ENCODE measurements at places on chromosomes 5 and 9.

GRCh38 chr9:132978451-132979131 is at the start of gene GFI1B:
Gene GFI1B, plus strand, starts transcription at chr9:132978694. Its CDS starts 7,985 bp downstream, at chr9:132986679.
- no peak for DNase-seq

GRCh38 chr9:104319685-104320084 is 184.4 kb upstream of the OR13F1 start:
- DNase-seq: no peak

GRCh38 chr9:14344053-14344524 is 30.1 kb upstream of the NFIB start:
- no peak for DNase-seq

- DNase-seq: no peak
Observed at GRCh38 chr5:95627971-95628810, 8.3 kb downstream of the GPR150 start.

DNA sequence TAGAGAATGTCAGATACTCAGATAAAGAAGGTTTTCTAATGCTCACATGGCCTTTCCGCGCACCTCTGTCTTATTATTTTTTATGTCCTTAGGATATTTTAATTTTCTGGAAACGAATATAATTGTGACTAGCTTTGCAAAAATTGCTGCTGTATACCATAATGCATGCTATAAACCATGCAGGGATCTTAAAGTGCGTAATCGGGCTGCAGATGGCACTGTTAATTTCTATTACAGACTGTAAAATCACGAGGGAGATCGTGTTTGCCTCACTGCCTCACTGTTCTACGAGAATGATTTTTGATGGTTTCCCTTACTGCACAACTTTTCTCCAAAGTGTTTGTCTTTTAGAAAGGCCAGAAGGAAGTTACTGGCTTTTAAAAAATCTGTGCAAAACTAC is 356.1 kb downstream of the TUSC1 start:
- no peak for DNase-seq

GRCh38 chr5:12691330-12691729 is 787.1 kb upstream of the CTNND2 start:
- DNase-seq: no peak

DNA sequence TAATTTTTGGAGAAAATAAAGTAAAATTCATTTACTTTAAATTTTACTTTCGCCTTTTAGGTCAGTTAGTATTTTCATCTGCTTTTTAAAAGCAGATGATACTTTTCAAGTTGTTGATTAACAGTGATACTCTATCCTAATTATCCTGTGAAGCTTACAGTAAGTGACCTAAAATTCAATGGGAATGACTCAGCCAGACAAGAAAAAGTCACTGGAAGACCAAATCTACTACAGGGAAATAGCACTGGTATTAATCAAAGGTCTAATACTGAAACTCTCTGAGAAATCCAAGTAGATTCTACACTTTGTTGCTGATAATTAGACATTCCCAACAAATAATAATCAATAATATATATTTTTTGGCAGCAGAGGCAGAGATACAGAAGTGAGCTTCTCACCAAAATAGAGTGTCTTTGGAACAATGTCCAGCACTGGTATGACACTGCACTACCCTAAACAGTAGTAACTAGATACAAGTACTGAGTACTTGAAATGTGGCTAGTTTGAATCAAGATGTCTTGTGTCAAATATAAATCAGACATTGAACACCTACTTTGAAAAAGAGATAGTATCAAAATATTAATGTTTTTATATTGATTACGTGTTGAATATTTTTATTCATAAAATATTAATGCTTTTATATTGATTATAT is 22.8 kb upstream of the ELL2 start:
- no peak for DNase-seq

DNA sequence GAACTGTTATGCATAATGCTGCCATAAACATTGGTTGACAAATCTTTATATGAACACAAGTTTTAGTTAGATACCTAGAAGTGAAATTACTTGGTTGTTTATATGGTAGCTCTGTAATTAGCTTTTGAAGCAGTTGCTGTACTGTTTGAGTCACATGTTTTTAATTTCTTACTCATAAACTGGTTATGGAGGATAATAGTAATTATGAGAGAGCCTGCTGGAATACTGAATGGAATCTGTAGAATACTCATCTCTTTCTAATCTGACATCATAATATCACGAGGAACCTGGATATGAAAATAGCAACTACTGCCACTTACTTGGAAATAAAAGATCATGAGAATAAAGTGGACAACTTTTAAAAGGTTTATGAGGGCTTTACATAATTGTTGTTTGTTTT is 509.2 kb downstream of the CETN3 start:
- no peak for DNase-seq

DNA sequence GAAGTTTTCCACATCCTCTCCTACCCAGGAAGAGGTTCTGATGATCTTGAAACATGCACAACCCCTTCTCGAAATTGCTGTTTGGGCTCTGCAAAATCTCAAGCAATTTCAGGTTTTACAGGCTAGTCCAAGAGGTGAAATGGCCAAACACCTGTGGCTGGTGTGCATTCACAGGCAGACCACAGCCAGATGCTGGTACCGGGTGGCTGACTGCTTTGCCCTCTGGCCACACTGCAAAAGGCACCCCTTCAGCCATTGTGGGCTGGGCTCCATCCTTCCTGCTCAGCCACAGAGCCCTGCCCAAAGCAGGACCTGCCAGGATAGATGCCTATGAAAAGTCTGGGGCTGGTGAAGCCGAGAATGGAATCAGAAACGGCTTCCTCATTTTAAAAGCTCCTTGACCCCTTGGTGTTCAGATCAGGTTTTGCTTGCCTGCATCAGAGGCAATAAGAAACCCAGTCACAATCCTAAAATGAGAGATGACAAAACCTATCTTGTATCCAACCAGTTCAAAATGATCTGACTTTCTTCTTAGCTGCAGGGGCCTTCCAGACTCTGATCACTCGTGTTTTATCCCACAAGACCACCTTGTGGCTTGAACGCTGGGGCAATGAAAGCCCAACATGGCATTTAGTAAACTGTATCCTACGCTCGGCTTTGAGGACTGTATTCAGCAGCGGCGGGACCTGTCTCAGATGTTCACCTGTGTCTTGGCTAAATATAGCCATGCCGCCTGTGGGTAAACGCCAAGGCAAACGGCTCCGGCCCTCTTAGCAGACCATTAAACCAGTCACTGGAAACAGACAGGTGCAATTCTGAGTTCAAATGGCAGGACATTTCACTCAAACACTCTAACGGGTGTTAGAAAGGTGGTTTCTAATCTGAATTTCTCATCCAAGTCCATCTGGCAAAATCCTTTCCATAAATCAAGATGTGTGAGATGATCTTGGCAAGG is 49.6 kb downstream of the EPB41L4B start:
- no peak for DNase-seq

- DNase-seq: no peak
Observed at GRCh38 chr5:58369513-58370190, 90.2 kb downstream of the PLK2 start.

DNA sequence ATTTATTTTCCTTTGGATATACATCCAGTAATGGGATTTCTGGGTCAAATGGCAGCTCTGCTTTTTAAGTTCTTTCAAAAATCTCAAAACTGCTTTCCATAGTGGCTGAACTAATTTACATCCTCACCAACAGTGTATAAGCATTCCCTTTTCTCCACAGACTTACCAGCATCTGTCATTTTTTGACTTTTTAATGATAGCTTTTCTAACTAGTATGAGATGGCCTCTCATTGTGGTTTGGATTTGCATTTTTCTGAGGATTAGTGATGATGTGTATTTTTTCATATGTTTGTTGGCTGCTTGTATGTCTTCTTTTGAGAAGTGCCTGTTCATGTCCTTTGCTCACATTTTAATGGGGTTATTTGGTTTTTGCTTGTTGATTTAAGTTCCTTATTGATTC is 90.0 kb upstream of the HMHB1 start:
- no peak for DNase-seq

DNA sequence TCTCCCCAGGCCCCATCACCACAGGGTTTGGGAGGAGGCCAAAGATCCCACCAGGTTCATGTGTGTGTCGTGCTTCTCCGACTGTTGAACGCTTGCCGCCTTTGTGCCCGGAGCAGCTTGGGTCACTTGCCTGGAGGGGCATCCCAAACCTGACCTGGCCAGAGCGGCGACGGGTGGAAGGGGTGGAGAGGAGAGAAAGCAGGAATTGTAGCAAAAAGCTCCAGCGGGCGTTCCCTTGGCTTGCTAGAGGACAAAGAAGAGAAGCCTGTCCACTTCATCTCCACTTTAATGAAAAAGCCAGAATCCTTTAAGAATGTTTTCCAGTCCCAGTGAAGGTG is 2.9 kb upstream of the TRIM41 start:
- no peak for DNase-seq

DNA sequence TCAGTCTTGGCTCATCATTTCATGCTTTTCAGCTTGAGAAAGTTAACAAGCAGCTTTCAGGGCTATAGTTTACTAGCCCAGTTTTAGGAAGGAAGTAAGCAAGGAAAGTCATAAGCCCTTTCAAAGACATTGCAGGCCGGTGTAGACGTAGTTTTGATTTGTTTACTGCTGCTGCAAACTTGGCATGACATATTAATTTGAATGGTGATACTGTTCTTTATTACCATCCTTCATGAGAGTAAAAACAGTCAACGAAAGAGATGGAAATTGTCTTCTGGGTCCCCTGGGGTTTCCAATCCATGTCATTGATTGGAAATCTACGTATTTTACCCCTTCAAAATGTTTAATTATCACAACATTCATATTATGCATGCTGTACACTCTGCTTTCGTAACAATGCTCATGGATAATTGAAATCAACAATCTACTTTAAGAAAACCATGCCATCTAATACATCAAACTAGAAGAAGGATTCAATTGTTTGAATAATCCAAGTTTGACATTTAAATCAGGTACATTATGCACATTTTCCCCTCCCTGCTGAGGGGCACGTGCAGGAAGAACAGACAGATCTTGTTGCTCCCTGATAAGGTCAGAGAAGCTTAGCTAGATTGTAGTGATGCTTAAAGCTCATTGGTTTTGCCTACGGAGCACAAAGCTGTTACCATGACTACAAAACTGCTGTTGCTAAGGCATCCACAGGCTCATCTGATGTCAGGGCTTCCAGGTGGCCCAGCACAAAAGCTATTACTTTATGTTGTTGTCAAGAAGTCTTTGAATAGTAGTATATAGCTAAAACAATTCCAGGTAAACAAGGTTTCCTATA is 139.9 kb upstream of the PRLR start:
- no peak for DNase-seq

GRCh38 chr5:81856948-81857928 is 106.3 kb upstream of the SSBP2 start:
- no peak for DNase-seq

DNA sequence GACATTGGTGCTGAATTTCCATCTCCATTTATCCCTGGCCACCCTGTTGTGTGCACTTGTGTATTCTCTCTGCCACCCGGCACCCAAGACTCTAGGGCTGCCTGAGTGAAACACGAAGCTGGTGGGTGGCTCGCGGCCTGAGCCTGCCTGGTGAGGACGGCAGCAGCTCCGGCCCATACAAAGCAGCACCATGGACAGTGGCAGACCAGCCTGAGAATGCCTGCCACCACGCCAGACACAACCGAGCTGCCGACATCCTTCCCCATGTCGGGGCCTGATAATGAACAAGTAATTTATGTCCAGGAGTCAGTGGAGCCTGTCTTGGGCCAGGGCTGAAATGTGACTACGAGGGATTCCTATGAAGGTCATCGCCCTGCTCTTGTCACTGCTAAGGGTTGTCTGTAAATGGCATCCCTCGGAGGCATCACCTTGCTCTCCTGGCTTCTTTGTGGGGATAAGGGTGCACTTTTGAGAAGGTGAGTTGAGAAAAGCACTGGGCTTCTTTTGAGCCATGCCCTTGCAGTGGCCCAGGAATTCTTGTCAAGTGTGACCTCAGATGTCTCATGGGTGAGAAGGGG is 175.7 kb downstream of the MELK start:
- no peak for DNase-seq

DNA sequence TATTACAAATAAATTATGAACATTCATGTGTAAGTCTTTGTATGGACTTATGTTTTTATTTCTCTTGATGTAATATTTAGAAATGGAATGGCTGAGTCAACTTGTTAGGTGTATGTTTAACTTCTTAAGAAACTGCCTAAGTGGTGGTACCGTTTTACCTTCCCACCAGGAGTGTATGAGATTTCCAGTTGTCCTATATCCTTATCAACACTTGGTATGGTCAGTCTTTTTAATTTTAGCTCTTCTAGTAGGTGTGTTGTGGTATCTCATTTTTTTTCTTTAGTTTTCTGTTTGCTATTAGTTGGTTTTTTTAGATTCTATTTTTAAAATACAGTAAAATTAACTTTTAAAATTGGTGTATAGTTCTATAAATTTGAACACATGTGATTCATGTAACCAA is 3.7 kb downstream of the NDUFAF2 start:
- no peak for DNase-seq

DNA sequence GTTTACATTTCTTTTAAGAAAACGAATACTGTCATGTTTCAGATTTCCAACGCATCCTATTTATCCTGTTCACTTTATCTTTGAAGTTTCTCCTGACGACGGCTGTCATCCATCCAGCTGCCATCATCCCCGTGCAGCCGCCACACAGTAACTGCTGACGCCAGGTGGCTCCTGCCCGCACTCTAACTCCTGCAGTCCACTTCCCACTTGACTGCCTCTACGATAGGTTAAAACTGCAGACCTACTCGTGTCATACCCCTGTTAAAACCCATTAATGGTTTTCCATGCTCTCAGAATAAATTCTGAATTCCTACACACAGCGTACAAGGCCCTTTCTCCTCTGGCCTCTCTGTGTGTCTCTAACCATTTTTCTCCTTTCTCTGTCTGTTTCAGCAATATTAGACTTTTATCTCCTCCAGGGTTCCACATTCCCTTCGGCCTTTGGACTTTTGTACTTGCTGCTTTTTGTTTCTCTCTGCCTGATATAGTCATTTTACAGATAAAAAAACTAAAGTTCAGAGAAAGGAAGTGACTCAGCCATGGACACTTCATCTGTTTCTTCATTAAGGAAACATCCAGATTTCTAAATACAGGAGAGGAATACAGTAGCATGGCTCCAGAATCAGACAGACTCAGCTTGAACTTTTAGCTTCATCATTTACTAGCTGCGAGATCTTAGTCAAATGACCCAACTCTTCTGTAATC is 84.9 kb downstream of the ADAMTS12 start:
- DNase-seq: no peak

DNA sequence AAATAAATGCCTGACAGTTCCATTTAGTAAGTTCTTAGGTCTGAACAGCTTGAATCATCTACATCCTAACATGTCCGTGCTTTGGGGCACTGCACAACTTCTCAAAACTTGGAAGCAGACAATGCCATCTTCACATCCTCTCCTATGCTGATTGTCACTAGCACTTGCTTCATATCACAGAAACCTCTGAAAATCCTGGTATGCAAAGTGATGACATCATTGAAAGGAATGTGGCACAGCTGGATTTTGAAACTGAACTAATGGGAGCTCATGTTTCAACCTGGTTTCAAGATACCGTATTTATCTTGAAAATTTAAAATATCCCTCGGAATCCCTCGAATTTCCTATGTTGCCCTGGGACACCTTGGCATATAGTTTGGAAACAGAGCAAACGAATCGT is 490.2 kb upstream of the DAP start:
- no peak for DNase-seq

Measured in GM12878 (cell line).